Smooth muscle cell of bladder (primary cell): ENCODE measurements at places on chromosomes 12 and 14. TPM values are rescaled to one million over a fixed set of nuclear protein-coding genes. Genes with fewer than 3 reads are reported as not detected.

MANSC4 gene
- total RNA-seq, result not detected in 2 replicates

PPP1R36 gene
- 0.85 and 1.1 TPM in 2 replicates for total RNA-seq

NANOG gene
- total RNA-seq, result not detected in 2 replicates

TMEM253 gene
- total RNA-seq, result not detected in 2 replicates

MYG1 gene
- 54.5 and 64.1 TPM in 2 replicates for total RNA-seq

TGM1 gene
- 0.71 and 1.6 TPM in 2 replicates for total RNA-seq

SERPINA1 gene
- total RNA-seq, result under 0.01 TPM in 1 of 2 replicates, not detected in the other

LMO3 gene
- 4.1 and 10.8 TPM in 2 replicates for total RNA-seq

FBXO34 gene
- total RNA-seq, result 20.6 and 28.0 TPM in 2 replicates

FBXO21 gene
- 139 and 148 TPM in 2 replicates for total RNA-seq

SLCO1A2 gene
- 0.14 TPM in 1 of 2 replicates, not detected in the other for total RNA-seq

DENND5B gene
- total RNA-seq, result 6.7 and 9.3 TPM in 2 replicates

GLS2 gene
- 0.09 TPM in 1 of 2 replicates, not detected in the other for total RNA-seq

LRRC9 gene
- not detected in 2 replicates for total RNA-seq

LALBA gene
- total RNA-seq, result not detected in 2 replicates

CLEC1A gene
- 0.09 TPM in 1 of 2 replicates, not detected in the other for total RNA-seq

ITGA7 gene
- 1.8 and 2.7 TPM in 2 replicates for total RNA-seq

IL31 gene
- total RNA-seq, result not detected in 2 replicates

KRT82 gene
- total RNA-seq, result not detected in 2 replicates

B3GNT4 gene
- under 0.01 and 0.09 TPM in 2 replicates for total RNA-seq

ADGRD1 gene
- total RNA-seq, result 10.2 and 19.9 TPM in 2 replicates

APAF1 gene
- total RNA-seq, result 16.1 and 18.4 TPM in 2 replicates

DLGAP5 gene
- 3.6 and 4.0 TPM in 2 replicates for total RNA-seq

BCL11B gene
- under 0.01 TPM in 1 of 2 replicates, not detected in the other for total RNA-seq
